ENCODE measurements at places on chromosomes 3 and 15. TPM values are rescaled to one million over a fixed set of nuclear protein-coding genes. Genes with fewer than 3 reads are reported as not detected.

SLC9C1 gene
- total RNA-seq = 0.11 TPM

SKOR1 gene
- 0.89 TPM for total RNA-seq

PDE12 gene
- total RNA-seq = 28.5 TPM

COL8A1 gene
- total RNA-seq = 156 TPM

SERPINI2 gene
- total RNA-seq = not detected

FGD5 gene
- 29.3 TPM for total RNA-seq

GP9 gene
- total RNA-seq = not detected

ROPN1 gene
- total RNA-seq = not detected

DTX3L gene
- total RNA-seq = 29.8 TPM

RBMS3 gene
- total RNA-seq = 142 TPM

ULK3 gene
- 40.9 TPM for total RNA-seq

CHCHD6 gene
- total RNA-seq = 22.9 TPM

PPP1R2 gene
- 94.5 TPM for total RNA-seq

PSTPIP1 gene
- 6.9 TPM for total RNA-seq

TUSC7 gene
- total RNA-seq = not detected

RBP2 gene
- total RNA-seq = not detected

ARGFX gene
- total RNA-seq = not detected

GCNT3 gene
- 2.1 TPM for total RNA-seq

COL6A6 gene
- total RNA-seq = 0.67 TPM

CHRM5 gene
- total RNA-seq = not detected

ACTC1 gene
- 1.1 TPM for total RNA-seq

PLA2G4D gene
- total RNA-seq = not detected

All from thyroid gland (tissue), 4 donors.